ENCODE measurements at places on chromosomes 4 and X. TPM values are rescaled to one million over a fixed set of nuclear protein-coding genes. Genes with fewer than 3 reads are reported as not detected.

- no peak for DNase-seq
Observed at GRCh38 chrX:7154041-7154597, 6.2 kb upstream of the PUDP start.

DNA sequence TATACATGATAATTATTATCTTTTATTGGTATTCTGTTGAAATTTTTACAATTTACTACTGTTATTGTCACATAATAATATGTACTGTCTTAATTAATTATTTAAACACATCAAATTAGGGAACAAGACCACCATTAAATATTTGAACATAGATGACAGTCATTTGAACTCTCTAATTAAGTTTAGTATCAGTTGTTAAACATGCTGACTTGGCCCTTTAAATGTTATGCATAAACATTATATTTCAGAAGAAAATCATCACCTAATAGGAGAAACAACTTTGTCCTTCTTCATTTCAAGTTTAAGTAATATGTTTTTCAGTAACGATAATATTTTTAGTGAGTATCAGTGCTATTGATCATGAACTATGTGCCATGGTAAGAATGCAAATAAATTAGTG is 623.5 kb upstream of the GNPDA2 start:
- DNase-seq: no peak

GRCh38 chr4:4985844-4986243 is 33.4 kb downstream of the CYTL1 start:
- no peak for DNase-seq

DNA sequence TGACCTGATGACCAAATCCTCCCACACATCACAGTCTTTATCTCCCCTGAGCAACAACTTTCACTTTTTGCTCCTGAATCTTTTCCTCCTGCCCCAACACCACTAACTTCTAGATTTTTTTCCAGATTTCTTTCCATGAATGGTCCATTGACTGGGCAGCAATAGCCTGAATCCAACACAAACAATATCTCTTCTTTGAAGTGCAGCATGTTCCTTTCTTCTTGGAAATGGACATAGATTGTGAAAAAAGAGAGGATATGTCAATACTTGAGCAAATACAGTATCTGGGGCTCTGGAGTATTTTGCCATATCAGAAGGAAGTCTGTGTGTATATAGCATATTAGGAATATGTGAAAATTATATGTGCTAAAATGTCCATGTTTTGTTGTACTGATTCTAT is 55.2 kb downstream of the CDS1 start:
- no peak for DNase-seq

Gene SNCA
- polyA plus RNA-seq: 4.4 TPM

Data from spleen (tissue), 13 donors.